ENCODE measurements at places on chromosomes 13 and 19.

- no peak for DNase-seq
These were observed 6.3 kb downstream of the MCOLN1 start for GRCh38 chr19:7528522-7529245.

DNA sequence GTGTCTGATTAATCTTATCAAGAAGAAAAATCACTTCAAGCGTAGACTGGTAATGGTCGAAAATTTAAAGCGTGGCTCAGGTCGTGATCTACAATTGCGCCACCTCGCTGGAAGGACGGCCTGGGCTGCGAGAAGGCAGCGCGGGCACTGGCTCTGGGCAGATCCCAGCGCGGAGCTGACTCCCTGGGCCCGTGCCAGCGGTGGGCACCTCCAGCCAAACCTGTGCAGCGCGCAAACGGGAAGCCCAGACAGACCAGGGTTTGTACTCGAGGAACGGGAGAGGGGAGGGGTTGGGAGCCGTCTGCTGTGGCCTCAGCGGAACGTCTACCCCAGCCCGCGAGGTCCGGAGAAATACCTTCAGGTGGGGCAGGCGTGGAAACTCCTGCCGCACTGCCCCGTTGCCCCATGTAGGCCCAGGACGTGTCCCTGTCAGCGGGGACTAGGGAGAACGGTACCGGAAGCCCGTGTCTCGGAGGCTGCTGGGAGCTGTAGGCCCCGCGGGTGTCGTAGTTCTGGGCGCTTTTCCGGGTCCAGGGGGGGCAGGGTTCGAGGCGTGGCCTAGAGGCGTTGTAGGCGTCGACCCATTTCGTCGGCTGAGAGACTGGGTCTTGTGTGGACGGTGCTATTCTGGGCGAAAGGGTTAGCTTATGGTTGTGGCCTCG is 21.1 kb downstream of the ZNF274 start:
- DNase-seq = no peak

- DNase-seq = no peak
These were observed 63.7 kb downstream of the KLF12 start for GRCh38 chr13:74070513-74070912.

DNA sequence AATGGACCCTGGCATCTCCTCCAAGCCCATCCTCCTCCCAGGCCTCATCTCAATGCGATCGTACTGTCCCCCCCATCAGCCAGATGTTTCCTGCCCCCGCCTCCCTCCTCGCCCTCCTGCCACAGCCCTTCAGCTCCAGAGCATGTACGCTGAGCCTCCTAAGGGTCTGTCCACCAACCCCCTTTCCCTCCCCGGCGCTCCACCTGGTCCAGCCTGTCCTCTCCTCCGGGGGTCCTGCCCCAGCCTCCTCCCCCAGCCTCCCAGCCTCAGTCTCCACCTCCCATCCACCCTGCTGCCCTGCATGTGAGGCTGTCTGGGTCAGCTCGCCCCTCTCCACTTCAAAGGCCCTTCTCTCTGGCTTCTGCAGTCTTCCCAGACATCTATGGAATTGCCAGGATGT is 4.5 kb downstream of the SIRT2 start:
- no peak for DNase-seq

- DNase-seq = no peak
These were observed 105.5 kb downstream of the SHISA2 start for GRCh38 chr13:25946321-25946720.

GRCh38 chr19:30082168-30082567 is 140.1 kb downstream of the URI1 start:
- DNase-seq = no peak

- peak; percentile 61 for DNase-seq
These were observed 28.0 kb upstream of the KBTBD7 start for GRCh38 chr13:41222259-41222852.

DNA sequence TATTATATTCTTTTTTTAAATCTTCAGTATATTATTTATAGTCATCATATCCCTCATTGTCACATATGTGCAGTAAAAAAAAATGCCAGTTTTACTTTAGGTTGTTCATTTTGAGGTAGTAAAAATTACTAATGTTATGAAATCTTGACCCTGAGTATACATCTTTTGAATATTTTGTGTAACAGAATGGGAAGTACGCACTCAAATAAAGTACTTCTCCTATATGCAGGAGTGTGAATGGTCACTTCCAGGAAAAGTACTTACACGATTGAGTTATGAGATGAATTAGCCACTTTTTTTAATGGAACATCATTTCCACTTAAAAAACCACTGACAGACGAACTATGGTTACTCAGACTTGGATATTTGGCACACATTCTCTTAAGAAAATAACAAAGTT is 58.5 kb downstream of the C13orf42 start:
- no peak for DNase-seq
